ENCODE measurements at places on chromosomes 12 and 14.

- no peak for DNase-seq
Measured at GRCh38 chr12:93091886-93092648, 163.0 kb upstream of the EEA1 start.

GRCh38 chr12:11568762-11569478 is 80.6 kb upstream of the ETV6 start:
- DNase-seq = no peak

DNA sequence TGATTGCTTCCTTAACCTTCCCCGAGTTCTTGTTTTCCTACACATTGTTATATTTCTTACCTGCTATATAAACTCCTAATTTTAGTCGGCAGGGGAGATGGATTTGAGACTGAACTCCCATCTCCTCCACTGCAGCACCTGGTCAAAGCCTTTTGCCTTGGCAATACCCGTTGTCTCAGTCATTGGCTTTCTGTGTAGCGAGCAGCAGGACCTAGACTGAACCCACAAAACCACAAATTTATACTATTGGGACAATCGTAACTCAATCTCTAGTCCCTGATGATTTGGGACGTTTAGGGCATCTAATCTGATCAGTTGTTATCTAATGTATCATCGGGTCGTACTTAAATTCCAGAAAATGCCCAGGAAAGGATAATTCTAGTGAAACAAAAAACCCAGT is 37.8 kb upstream of the BAZ1A start:
- DNase-seq = no peak

- no peak for DNase-seq
Measured at GRCh38 chr14:24607635-24608514, 1.6 kb downstream of the GZMH start.

DNA sequence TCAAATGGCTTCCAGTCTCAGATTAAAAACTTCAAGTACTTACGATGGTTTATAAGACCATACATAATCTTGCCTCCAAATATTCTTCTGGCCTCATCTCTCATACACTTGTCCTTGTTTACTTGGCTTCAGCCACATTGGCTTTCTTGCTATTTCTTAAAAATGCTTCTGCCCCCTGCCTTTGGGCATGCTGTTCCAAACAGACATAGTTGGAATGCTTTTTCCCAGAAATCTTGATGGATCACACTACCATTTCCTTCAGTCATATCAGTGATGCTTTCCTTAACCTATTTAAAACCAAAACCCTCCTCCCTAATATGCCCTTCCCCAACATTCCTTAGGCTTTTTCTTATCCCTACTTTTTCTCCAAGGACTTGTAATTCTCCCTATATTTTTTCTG is 74.4 kb upstream of the PAWR start:
- DNase-seq = no peak

DNA sequence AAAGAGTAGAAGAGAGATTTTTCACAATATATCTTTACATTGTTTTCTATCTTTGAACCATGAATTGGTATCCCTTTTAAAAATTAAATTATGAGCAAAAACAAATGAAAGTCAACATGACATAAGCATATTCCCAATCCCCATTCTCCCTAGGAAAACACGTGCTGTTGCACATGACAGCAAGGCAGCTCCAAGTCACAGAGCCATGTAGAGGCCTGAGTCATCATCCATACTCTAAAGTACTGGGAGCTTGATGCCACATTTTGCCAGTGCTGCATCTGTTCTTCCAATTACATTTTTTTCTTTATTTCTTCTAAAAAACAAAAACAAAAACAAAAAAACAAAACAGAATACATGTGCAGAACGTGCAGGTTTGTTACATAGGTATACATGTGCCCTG is 115.2 kb downstream of the ITPR2 start:
- DNase-seq = no peak

DNA sequence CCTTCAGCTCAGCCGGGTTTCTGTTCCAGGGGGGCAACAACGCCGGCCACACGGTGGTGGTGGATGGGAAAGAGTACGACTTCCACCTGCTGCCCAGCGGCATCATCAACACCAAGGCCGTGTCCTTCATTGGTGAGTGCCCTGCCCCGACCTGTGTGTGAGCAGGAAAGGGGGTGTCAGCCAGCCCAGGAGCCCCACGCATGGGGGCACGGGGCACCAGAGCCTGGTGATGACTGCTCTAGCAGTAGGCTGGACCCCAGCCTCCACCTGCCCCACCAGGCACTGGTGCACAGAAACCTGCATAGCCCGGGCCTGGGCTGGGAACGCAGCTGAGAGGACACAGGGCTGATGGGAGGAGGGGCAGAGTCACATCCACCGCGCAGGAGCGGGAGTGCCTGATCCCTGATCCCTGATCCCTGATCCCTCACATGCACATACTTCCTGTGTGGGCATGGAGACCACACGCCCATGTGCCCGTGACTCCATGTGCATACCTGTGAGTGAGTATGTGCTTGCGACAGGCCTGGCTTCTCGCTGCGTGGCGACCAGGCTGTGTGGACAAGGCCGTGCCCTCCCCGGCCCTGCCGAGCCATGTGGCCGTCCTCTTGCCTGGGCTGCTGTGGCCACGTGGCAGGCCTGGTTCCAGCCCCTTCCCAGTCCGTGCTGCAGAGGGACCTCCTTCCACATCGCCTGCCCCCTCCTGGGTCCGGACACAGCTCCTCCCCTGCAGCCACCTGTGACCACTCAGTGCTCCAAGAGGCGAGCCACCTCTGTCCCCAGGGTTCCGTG is 11.2 kb downstream of the ADSS1 start:
- DNase-seq = no peak

DNA sequence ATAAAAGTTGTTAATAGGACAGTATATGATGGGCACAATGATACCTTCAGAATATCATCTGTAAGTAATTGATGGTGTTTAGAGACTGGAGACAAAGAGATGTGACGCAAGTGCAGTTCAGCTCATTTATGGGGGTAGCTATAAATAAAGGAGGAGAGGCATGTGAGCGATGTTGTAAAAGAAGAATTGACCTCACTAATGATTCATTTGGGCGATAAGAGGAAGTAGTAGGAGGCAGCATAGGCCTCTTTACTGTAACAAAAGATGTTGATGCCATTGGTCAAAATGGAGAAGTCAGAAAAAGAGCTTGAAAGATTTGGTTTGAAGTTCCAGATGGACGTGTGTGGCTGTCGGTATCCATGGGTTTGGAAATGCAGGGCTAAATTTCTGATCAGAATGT is 70.0 kb downstream of the FLRT2 start:
- DNase-seq = no peak

DNA sequence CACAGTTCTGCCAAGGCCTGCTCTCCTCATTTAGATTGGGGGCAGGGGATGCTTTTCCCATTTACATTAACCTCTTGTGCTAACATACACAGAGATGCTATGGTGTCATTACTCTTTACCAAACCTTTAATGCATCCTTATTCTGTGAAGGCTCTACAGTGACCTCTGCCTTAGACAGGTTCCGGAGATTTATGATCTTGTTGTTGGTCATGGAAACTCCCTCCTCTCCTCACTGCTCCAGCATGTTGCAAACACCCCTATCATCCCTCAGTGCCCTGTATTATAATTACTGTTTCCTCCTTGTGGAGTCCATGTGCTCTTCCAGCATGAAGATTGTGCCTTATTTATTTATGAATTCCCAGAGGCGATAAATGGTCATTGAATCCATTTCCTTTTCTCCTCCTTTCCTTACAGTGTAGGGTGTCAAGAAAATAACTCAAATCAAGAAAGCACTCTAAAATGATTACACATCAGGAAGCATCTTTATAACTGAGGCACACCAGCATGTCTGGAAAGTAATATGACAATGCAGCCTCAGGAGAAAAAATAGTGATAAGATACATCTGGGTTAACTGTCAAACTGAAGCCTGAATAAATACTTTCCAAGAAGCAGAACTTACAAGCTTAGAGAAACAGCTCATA is 37.8 kb downstream of the RTN1 start:
- no peak for DNase-seq

DNA sequence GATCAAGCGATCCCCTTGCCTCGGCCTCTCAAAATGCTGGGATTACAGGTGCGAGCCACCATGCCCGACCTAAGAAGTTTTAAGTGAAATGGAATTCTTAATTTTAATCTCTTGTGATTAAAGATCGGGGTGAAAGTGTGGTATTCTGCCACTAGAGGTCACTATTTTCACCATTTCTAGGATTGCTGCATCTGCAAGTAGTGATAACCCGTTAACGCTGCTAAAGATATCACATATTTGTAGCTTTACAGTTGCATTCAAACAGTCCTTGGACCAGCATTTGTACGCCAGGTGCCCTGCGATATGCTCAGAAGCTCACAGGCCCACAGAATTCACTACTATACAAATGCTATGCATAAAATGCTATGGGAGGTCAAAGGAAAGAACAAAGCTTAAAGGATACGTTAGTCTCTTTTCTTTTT is 19.3 kb downstream of the CCDC62 start:
- DNase-seq = peak; percentile 21

DNA sequence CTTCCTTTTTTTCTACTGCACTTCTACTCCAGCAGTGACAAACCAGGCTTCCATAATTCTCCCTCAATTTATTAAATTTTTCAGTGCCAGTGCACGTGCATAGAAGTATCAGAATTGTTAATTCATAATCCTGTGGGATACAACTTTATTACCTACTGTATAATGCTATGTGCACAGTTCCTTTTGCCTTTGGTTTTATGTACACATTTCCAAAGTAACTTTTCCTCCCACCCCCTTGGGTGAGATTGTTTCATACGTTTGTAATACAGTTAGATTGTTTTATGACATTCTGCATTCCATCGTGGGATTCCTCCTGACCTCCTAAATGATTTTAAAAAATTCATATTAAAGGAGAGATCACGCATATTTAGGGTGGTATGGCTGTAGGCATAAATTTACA is 128.1 kb downstream of the TTC6 start:
- no peak for DNase-seq

DNA sequence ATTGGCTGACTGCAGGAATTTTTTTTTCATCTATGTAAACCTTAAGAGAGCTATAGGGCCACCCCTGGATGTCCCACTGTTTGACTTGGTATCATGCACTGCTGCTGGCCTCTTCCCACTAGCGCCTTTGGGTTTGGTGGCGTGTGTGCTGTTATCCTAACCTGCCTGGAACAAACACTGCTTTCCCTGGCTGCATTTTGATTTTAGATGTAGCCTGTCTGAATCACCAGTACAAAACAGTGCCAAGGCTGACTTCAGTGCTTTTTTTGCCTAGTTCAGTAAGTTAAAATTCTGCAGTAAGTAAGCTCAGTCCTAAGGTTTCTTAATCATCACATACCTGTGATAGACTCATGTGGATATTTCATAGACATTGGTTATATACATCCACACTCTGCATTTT is 99.2 kb downstream of the EML1 start:
- DNase-seq = no peak

GRCh38 chr14:95679148-95679815 is 6.9 kb upstream of the TCL1B start:
- DNase-seq = no peak

DNA sequence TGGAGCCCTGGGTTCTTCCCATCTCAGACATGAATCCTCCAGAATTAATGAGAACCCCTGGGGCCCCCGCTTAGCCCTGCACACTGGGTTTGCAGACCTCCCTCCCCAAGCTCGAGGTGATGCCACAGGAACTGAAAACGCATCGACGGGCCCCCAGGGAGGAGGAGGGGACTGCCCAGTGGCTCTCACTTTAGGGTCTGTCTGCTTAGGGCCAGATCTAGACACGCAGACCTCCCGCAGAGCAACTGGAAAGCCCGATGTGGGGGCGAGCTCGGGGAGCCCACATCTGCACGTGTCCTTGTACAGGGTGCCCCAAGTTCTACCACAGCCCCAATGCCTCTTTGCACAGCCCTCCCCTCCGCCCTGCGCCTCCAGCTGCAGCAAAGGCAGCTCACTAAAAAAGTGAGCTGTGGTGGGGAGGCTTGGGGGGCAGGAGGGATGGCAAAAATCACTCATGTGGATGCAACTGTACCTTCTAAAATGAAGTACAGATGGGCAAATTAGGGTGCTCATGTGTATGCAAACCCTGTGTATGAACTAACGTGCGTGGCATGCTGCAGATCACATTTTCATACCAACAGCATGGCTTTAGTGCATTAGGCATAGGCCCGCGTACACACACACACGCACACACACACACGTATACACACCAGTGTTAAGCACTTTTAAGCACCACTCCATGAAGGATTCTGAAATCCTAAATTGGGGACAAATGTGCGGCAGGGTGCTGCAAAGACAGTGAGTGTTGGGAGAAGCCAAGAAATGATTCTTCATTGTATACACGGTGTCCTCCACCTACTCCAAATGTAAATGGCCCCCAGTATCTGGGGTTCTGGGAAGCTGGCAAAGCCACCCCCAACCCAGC is 99.9 kb upstream of the MAP1LC3B2 start:
- DNase-seq = no peak

DNA sequence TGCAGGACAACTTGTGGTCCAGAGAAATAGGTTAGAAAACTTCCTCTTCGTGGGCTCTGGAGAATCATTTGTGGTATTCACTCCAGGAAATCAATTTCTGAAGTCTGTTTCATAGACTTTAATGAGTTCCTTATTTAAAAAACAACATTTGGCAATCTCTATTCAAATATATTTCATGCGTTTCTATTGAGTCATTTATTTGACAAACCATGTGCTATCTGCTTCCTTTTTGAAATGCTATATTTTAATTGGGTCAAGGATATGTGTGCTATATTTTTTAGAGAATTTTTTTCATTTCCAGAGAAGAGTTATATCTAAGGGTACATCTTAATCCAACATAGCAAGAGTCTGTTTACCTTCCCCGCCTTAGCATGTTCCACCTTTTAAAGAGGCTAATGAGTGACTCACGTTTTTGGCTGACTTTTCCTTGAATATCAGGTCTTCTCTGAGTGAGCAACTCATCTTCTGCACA is 252.4 kb upstream of the EGLN3 start:
- no peak for DNase-seq
